Suppressor macrophage treated with lipopolysaccharide for 1 hour (primary cell): ENCODE measurements at places on chromosomes 5 and 9.

GRCh38 chr9:134814598-134815215 is 65.9 kb upstream of the FCN2 start:
- DNase-seq = no peak

DNA sequence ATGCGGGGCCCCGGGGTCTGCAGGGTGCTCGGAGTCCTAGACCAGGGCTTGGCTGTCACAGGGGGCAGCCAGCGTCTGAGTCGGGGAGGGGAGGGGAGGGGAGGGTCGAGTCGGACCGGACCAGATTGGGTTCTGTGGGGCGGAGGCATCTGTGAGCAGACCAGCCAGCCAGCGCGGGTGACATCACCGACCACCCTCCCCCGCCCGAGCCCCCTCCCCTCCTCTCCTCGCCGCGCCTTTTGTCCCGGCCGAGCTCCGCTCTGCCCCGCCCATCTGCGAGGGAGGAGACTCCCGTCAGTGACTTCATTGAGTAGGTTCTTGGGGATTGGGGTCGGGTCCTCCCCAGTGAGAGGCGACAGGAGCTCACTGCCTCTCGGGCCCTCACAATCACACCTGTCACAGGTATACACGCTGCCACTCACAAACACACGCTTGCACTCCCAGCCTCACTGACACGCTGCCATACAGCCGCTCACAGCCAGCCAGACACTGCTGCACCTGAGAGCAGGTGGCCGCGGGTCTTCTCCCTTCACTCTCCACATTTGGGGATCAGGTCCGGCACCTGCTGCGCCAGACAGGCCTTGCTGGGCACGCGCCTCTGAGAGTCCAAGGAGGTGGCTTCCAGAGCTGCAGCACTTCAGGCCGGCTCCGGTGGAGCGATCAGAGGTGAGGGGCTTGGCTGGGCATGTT is 546 bp downstream of the DNAJB5 start:
- peak; percentile 84 for DNase-seq

DNA sequence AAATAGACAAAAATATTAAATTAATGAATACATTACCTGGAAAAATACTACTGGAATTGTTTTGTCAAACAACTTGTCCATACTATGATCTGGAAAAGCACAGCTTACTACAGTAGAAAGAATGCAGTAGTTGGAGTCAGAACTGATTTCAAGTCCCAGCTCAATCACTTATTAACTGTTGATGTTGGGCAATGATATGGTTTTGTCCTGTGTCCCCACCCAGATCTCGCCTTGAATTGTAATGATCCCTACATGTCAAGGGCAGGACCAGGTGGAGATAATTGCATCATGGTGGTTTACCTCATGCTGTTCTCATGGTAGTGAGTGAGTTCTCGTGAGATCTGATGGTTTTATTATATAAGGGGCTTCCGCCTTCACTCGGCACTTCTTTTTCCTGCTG is 247.5 kb downstream of the CD180 start:
- no peak for DNase-seq

DNA sequence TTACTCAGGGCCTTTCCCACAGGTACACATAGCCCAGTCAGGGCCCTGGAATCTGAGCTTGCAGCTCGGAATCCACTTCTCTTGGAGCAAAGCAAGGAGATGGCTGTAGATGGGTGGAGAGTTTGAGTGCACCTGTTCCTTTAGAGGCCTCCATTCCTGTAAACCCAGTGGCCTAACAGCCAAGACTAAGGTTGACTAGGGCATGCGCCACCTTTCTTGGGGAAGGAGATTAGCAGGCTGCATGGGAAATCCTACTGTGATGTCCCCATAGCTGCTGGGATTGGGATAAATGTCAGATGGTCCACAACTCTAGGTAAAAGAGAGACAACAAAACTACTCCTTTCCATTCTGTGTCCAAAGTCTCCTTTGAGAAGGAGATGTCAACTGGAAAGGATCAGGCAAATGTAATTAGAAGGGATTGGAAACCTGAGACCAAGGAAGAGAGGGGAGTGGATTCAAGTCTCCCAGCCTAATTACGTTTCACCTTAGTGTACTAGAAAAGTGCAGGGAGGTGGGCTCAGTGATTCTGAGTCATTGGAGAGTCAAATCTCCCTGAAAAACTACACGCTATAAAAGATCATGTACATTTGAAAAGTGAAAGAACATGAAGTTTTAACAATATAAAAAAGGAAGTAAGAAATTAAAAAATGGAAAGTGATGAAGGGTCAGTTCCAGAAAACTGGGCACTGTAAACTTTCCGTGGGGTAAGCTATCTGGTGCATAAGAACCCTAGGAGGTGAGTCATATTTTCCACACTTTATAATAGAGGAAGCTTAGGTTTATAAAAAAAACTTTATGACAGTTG is 104.2 kb downstream of the SEC61B start:
- DNase-seq = peak; percentile 95

DNA sequence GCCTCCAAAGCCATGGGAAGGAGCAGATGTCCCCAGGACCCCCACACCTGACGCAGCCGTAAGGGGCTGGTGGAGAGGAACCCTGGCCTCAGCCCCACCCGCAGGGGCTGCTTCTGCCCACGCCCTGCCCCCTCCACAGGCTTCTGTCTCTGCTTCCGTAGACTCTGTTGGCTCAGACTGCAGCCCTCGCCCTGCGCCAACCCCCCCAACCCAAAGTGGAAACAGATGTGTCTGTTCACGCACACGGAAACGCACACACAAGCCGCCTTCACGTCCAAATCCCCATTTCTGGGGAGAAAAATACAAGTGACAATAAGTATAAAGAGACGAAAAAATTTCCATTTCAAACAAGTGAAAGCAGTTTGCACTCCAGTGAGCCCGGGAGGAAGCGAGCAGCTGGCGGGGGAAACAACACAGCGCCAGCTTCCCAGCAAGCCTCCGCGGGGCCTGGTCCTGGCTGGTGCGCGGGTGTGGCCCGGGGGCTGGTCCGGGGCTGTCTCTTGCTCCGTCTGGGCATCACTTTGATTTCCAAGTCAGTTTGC is 32.6 kb upstream of the RXRA start:
- peak; percentile 74 for DNase-seq

DNA sequence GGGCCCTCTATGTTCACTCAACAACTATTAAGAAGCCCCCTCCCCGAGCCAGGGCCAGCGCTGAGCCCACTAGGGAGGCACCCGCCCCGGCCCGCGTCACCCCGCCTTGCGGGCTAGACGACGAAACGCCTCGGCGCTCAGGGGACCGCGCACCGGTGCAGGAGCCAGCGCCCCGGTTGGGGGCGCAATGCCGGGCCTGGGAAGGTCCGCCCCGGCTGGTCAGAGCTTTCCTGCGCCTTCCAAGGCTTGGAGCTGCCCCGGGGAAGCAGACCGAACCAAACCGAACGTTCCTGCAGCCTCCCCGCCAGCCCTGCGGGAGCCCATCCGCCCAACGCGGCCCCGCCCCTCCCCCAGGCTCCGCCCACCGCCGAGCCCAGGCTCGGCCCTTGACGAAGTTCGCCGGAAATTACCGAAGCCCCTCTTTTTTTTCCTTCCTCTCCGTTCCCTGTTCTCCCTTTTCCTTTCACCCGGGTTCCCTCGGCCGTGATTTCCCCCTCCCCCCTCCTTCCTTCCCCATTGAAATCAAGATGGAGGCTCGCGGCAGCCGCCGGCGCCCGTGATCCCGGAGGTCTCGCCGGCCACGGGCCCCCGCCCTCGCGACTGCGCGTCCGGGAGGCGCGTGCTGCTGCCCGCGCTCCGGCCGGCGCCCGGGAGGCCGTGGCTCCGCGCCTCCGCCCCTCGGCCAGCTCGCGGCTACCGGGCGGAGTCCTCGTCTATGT is at the start of gene TRIO:
TRIO (plus strand) TSS at position 516 of the 719 bp plus-strand sequence. CDS start 384 bp downstream, outside the sequence.
- peak; percentile 93 for DNase-seq

- DNase-seq = no peak
Observed at GRCh38 chr5:73143716-73144115, 23.3 kb downstream of the TMEM171 start.

DNA sequence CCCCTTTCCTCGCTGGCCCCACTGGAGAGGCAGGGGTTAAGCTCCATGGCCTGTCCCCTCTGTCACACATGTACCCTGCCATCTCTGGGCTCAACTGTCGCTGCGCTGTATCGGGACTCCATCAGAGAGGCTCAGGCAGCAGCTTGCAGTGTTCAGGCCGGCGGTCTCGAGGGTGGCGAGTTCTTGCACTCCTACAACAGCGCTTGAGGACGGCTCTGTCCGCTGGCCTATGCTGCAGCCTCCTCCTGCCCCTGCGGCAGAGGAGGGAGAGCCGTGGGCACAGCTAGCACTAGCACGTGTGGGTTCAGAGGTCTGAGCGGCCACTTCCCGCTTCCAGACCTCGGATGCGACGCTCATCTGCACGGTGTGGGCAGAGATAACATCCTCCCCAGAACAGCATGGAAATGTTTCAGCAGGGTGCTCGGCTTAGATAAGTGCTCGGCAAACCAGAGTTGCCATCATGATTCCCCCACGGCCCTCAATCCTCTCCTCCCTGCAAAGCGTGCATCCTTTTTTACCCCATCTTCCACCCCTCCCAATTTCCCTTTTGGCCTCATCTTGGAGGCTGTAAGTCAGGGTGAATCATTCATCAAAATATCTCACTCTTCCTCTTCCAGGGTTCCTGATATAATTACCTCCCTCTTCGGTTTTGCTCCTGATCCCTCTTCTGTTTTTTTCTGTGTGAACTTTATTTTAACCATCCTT is 41.9 kb upstream of the FUBP3 start:
- peak; percentile 46 for DNase-seq

DNA sequence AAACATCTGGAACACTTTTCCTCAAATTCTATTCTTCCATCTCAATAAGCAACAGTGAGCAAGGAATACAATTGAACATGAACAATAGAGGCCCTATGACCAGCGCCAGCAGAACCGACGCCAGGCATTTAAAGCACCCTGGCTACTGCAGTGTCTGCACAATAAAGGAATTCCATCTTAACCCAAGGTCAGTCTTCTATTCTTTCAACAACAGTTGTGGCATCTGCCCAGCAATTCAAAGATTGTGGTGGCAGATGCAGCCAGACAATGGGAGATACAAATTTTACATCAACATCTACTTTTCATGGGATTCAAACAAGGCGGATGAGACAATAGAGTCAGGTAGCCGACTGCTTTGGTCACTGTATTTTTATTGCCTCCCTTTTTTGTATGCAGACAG is 65.9 kb downstream of the ELL2 start:
- no peak for DNase-seq

DNA sequence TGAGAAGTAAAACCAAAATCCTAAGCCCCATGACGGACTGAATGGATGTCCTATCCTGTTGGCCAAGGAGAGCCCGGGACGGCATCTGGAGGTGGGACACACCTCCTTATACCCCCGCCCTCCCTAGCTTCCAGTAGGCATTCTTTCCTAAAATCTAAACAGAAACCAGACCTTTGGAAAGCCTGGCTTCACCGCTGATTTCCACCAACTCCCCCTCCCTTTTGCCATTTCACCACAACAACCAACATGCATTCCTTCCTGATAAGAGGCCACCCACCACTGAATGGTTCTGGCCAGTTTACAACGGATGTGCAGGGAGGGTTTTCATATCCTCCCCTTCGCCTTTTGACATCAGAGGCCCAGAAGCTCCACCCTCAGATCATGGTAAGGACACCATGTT is 9.2 kb upstream of the RARS1 start:
- DNase-seq = no peak

GRCh38 chr9:20623021-20623747 is 885 bp upstream of the MLLT3 start:
- peak; percentile 32 for DNase-seq

DNA sequence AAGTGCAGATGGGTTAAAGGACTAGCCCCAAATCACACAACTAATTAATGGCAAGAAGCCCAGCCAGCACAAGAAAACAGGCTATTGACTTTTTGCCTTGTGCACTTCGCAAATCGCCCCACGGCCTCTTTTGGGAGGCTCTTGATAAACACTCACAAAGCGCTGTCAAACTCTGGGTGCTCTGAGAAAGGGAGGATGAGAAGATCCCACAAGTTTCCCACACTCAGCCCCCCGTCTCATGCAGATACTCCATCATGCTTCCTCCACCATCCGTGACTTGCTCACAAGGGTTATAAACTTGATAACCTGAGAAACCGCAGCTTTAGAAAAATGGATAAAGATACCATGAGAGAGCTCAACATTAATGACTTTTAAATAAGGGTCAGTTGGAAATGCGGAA is 219.7 kb downstream of the EBF1 start:
- no peak for DNase-seq

DNA sequence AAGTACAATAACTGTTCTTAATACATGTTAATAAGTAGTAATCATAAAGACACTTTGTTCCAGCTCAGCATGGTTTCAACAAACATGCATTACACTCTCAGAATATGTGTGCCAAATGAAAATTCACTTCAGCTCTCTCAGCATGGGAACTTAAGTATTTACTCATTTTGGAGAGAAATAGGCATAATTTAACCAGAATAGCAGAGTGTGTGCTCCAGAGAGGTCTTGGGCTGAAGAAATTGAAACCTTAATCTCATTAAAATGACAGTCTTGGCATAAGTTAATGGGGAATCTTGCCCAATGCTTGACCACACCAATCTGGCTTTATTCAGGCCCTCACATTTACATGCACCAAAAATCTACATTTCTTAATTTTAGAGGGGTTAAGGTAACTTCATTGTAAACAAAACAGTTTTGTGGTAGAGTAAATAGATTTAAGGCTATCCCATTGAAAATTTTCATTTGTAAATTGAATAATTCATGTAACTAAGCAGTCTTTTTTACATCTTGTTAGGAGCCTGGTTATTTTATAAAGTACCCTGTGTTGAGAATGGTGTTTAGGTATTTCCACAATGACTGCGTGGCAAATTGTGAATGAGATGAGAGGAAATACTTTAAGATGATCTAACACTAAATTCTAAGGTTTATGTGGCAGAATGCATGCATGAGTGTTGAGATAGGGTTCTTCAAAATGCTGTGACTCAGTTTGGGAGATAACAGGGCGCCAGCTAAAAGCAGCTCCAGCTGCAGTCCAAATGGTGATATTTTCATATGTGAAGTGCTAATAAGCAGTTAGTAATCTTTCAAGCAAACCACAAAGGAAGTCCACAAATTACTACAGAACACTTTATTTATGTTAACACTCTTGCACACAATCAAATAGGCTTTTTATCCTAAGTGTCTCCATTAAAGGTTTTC is 11.3 kb upstream of the LOX start:
- no peak for DNase-seq

GRCh38 chr9:84953797-84954705 is 284.5 kb downstream of the NTRK2 start:
- peak; percentile 66 for DNase-seq

- DNase-seq = peak; percentile 18
Observed at GRCh38 chr9:77707383-77708063, 59.4 kb upstream of the GNA14 start.

DNA sequence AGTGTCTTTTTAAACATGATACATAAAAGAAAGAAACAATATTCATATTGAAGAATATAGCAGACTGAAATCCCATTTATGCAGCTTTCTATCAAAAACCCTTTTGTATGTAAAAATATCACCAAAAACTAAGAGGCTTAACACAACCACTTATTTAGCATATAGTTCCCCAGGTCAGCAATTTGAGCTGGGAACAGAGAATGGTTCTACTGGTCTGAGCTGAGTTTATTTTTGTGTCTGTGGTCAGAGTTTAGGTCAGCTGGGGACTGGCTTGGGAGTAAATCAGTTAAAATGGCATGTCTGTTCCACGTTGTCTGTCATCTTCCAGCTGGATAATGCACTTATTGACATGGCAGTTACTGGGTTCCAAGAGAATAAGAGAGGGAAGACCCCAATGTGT is 165.0 kb downstream of the TMEM232 start:
- no peak for DNase-seq
